ENCODE measurements at places on chromosomes 7 and 10.

DNA sequence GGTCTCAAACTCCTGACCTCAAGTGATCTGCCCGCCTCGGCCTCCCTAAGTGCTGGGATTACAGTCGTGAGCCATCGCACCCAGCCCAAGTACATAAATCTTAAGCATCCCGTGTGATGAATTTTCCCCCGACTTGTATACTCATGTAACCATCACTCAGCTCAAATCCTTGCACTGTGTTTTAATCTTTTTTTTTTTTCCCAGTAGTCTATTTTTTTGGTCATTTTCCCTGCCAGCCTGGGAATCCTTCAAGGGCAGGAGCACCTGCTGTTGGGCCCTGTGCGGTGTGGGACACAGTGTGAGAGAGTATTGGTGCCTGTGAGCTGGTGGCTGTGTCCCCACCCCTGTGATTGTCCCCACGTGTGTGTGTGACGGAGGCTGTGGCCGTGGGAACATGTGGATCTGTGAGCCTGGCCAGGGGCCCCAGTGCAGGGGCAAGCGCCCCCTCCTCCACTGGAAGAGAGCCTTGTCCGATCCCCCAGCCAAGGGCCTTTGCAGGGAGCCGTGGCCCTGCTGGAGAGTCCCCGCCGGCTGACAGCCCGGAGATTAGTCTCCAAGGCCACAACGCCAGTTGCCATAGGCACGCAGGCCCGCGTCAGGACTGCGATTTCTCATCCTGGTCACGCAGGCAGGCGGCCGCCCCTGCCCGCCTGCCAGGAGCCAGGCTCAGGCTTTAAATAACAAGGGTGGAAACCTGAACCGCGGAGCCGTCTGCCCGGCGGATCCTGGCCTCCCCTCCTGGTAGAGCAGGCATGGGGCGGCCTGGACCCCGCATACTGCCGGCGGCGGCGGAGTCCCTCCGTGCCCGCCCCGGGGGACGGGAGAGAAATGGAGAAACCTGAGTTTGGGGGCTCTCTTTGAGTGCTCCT, 26.5 kb downstream of the GTF2IRD1 start:
- DNase-seq, result no peak

DNA sequence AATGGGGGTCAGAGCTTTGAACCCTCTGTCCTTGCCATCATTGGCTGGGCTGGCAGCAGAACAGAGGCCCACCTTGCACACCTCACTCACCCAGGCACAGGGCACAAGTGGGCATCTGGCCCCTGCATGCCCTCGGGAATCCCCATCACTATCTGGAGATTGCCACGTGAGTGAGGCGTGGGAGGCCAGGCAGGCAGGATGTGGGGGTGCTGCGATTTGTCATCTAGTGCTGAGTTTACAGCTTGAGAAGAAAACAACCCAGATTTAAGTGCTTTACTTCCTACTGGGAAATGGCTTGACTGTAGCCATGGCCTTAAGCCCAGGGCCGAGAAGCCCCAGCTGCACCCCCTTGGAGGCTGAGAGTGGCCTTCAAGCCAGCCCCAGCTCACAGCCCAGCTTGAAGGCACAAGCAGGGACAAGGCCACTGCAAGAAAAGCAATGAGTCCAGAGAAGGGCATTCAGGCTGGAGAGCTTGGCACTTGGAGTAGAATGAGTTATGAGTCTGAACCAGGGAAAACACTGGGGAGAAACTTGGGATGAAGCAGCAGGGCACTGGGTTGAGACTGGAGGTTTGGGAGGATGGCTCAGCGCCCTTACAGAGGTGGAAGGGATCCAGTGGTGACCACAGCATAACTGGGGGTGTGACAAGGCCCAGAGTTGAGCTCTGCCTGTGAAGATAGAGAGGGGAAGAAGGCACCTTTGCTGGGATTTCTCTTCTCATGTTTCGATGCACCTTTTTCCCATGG, 123.0 kb downstream of the CXCL12 start:
- DNase-seq, result no peak

- no peak for DNase-seq
These were observed 35.1 kb downstream of the SLIT1 start for GRCh38 chr10:97150616-97151015.

- no peak for DNase-seq
These were observed 273.6 kb upstream of the PODXL start for GRCh38 chr7:131829947-131830558.

DNA sequence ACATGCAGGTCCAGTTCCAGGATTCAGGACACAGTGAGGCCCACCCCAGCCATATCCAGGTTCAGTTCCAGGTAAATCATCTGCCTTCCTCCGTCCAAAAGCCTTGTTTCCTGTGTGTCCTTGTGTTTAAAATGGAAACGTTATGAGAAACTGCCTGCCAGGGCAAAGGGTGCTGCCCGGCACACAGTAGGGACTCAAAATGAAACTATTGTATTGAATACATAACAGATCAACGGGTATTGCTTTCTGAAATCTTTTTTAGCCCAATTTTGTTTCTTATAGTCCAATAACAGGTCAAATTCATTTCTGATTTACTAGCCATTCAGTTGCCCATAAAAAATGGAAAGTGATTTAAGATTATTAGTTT, 115.5 kb downstream of the EGFR start:
- DNase-seq, result no peak

- no peak for DNase-seq
These were observed 24.6 kb upstream of the ANKRD2 start for GRCh38 chr10:97547962-97548361.

DNA sequence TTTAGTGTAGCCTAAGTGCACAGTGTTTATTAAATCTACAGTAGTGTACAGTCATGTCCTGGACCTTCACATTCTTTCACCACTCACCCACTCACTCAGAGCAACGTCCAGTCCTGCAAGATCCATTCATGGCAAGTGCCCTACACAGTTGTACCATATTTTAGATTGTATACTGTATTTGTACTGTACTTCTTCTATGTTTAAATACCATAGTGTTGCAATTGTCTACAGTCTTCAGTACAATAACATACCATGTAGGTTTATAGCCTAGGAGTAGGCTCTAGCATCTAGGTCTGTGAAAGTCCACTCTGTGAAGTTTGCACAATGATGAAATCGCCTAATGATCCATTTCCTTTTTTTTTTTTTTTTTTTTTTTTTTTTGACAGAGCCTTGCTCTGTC, 12.0 kb downstream of the EEPD1 start:
- DNase-seq, result no peak

- no peak for DNase-seq
These were observed 9.7 kb downstream of the ITPRIP start for GRCh38 chr10:104328646-104328895.

DNA sequence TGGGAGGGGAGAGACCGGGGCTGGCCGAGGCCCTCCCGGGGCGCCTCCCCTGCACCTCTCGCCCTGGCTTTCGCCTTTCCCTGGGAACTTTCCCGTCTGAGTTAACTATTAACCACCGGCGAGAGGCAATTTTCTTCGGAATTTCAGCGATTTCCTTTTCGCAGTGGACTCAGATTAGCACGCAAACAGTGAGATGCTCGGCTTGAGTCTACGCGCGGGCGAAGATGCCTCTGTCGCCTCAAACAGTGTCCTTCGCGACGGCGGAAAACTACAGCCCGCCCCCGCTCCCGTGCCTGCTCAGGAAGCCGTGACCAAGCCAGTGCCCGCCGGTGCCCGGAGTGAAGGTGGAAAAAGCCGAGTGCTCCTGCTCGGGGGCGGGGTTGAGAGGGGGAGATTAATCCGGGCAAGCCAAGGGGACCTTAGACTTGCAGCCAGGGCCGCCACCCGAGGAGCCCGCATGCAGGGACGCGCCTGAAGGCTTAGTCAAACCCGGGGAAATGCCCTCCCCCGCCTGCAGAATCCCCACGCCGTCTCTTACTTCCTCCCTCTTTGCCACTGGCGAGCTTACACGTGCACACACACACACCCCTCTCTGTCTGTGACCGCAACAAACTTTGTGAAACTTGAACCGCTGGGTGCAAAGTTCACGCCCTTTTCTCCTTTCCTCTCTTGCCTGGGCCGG, 14.5 kb upstream of the PAX2 start:
- no peak for DNase-seq

- no peak for DNase-seq
These were observed 10.3 kb downstream of the TBL2 start for GRCh38 chr7:73567846-73568685.

- no peak for DNase-seq
These were observed 320.4 kb upstream of the SP8 start for GRCh38 chr7:21107101-21107500.

DNA sequence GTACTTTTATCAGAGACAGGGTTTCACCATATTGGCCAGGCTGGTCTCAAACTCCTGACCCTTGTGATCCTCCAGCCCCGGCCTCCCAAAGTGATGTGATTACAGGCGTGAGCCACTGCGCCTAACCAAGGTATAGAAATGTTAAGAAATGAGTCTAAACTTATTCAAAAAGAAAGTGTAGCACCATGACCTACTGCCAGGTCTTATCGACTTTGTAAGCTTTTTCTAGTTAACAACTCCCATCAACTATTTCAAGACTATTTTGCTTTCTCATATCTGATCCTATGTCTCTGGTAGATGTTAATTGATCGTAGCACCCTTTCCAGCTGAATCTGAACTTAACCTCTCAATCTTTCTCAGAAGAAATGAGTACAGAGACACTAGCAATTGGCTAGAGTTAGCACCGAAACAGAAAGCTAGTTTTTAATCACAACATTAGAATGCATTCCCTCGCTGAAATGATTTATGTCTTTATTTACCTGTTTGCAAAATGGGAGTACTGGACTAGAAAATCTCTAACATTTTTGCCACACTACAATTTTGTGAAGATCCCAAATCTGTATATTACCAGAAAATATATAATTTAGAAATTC, 114.0 kb upstream of the HGF start:
- DNase-seq, result no peak

GRCh38 chr7:22787951-22788350, 34.7 kb downstream of the TOMM7 start:
- DNase-seq, result no peak

DNA sequence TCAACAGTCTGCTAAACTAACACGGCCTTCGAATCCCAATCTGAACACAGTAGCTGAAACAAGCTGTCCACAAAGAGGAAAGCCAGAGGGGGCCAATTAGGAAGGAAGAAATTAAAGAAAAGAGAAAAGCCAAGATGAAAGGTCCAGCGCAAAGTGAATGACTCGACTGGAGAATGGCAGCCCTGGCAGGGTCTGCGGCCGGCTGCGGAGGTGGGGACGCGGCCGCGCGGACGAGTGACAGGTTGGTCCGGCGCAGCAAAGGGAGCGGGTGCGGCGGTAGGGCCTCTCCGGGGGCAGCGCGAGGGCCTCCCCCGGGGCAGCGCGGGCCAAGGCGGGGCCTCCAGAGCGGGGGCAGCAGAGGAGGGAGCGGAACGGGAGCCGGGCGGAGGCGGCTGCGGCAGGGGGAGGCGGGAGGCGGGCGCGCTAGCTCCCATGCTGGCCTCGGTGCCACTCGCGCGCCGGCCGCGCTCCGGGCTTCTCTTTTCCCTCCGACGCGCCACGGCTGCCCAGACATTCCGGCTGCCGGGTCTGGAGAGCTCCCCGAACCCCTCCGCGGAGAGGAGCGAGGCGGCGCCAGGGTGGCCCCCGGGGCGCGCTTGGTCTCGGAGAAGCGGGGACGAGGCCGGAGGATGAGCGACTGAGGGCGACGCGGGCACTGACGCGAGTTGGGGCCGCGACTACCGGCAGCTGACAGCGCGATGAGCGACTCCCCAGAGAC, at the start of gene VWC2:
Gene VWC2, plus strand, starts transcription at position 421 of the 718 bp plus-strand sequence. CDS start 1,798 bp downstream, outside the sequence.
- no peak for DNase-seq

DNA sequence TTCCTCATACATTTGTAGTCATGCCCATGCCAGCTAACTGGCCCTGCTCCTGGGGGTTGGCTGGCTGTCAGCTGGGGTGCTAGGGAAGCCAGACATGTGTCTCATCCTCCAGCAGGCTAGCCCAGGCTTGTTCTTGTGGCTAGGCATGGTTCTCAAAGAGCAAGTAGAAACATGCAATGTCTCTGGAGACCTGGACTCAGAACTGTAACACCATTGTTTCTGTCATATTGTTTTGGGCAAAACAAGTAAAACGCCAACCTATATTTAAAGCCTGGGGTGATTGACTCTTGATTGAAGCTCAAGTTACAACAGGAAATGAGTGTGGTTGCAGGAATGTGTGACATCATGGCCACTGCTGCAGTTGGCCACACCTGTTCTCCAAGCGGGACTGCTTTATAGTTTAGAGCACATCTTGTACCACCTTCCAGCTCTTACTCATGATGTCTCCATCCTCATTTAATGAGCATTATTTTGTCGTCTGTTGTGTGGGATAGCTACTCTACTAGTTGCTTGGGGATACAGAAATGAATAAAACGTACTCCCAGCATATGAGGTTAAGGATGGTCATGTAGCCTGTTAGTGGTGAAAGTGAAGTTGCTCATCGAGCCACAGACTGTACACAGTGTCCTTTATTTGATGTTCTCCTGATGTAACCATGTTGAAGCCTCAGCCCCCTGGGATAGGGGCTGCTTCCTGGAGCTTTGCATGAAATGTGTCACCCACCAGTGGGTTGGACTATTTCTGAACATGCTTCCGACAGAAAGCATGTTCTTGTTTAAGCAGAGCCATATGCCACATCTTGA, 168.4 kb downstream of the SORCS3 start:
- DNase-seq, result no peak

Measured in stimulated activated CD8-positive, alpha-beta memory T cell treated with anti-CD3 and anti-CD28 coated beads, Interleukin-2, amount 100 ng/mL, for 1 hour (primary cell).